ENCODE measurements at places on chromosomes 7 and 10. TPM values are rescaled to one million over a fixed set of nuclear protein-coding genes. Genes with fewer than 3 reads are reported as not detected.

The PRSS2 gene
- 0.76 TPM for total RNA-seq

The RAB19 gene
- 0.46 TPM for total RNA-seq

The MMRN2 gene
- total RNA-seq: 377 TPM

The ASB15 gene
- not detected for total RNA-seq

The RUFY2 gene
- total RNA-seq: 18.8 TPM

The SMKR1 gene
- not detected for total RNA-seq

The AP1S1 gene
- total RNA-seq: 211 TPM

The C7orf33 gene
- not detected for total RNA-seq

The CNPY1 gene
- not detected for total RNA-seq

The CALML3 gene
- total RNA-seq: not detected

The STK17A gene
- total RNA-seq: 61.6 TPM

The TMEM196 gene
- not detected for total RNA-seq

The NEUROG3 gene
- total RNA-seq: not detected

The SPAG6 gene
- total RNA-seq: not detected

All from epithelial cell of umbilical artery (primary cell).